GM12891 (cell line): ENCODE measurements at places on chromosomes 11 and 22.

DNA sequence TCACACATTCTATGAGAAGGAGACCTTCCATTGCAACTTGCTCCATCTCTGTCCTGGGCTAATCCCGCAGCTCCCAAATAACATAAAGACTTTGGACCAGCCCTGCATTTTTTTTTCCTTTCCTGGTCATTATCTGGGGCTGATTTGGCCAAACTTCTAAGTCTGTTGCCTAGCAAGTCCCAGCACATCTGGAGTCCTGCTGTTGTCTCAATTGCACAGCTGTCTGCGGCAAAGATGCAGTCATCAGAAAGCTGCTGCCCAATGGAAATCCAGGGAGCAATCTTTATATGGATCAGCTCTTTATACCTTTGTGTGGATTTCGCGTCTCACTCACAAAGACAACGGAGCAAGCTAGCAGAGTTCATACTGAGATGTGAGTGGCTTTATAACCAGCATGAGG lies 105.9 kb downstream of the NXPE2 start:
- DNase-seq = no peak

- no peak for DNase-seq
Observed at GRCh38 chr11:5242933-5243815, 6.5 kb downstream of the HBG1 start.

GRCh38 chr22:30743257-30744020 lies 48.8 kb downstream of the OSBP2 start:
- DNase-seq = no peak

DNA sequence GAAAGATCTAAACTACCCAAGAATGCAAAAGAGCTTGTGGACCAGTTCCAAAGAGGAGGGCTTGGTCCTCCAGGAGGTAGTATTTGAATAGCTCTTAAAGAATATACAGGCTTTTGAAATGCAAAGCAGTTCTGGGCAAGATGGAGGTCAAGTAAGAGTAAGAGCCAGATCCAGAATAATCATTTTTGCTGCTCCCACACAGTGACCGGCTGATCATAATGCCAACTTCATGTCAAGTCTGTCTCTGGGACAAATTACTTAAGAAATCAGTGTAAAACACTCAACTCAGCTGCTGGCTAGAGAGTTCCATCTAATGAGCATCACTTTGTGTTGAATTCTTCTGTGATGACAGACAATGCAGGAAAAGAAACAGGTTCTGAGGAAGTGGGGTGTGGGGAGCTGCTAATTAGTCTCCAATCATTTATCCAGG lies 250.9 kb upstream of the NARS2 start:
- no peak for DNase-seq

DNA sequence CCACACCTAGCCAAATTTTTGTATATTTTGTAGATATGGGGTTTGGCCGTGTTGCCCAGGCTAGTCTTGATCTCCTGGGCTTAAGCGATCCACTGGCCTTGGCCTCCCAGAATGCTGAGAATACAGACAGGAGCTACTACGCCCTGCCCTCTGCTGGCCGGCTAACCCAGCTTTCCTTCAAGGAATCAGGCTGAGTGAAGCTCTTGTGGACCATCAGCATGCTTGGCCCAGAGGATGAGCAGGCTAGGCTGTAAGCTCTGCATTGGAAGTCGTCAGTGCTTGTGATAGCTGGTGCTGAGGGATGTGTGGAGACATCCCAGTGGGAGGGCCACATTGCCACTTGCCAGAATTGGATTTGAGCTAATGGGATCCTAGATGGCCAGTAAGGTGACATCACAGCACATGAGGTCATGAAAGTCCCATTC lies 60.6 kb downstream of the MED15 start:
- DNase-seq = no peak

- no peak for DNase-seq
Observed at GRCh38 chr11:126207896-126208295, 3.6 kb downstream of the RPUSD4 start.

- no peak for DNase-seq
Observed at GRCh38 chr11:93741882-93742226, 382 bp downstream of the C11orf54 start.

GRCh38 chr11:23727387-23727786 lies 769.5 kb upstream of the LUZP2 start:
- no peak for DNase-seq

GRCh38 chr22:46366801-46367706 lies 31.5 kb downstream of the TRMU start:
- no peak for DNase-seq

DNA sequence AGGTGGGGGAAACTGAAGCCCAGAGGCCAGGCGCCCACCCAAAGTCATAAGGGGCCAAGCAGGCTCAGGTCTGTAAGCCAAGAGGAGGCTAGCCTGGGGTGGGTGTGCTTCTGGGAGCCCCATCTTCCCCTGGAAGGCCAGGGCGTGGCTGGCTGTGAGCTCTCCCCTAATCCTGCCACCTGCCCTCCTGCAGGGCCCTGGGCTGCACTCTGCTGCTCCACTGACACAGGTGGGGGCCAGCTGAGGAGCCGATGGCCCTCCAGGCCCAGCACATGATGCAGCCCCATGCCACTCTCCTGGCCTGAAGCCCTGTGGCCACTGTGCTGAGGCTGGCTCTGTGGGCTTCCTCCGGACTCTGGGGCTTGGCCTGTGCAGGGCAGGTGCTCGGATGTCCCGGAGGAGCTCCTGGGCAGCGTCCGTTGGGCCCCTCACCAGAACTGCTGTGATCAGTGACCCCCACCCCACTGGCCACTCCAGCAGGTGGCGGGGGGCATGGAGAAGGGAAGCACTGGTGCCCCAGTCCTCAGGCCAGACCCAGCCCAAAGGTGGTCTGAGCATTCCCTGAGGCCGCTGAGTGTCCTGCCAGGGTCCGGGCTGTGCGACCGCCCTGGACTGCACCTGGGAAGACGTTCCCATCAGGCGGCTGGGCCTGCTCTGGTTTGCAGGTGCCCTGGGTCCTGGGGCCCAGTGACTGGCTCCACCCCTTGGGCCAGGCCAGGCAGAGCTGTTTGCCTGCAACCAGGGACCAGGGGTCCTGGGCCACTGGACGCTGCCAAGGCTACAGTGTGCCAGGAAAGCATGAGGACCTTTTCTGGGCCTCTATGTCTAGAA lies 8.5 kb downstream of the PIM3 start:
- no peak for DNase-seq

DNA sequence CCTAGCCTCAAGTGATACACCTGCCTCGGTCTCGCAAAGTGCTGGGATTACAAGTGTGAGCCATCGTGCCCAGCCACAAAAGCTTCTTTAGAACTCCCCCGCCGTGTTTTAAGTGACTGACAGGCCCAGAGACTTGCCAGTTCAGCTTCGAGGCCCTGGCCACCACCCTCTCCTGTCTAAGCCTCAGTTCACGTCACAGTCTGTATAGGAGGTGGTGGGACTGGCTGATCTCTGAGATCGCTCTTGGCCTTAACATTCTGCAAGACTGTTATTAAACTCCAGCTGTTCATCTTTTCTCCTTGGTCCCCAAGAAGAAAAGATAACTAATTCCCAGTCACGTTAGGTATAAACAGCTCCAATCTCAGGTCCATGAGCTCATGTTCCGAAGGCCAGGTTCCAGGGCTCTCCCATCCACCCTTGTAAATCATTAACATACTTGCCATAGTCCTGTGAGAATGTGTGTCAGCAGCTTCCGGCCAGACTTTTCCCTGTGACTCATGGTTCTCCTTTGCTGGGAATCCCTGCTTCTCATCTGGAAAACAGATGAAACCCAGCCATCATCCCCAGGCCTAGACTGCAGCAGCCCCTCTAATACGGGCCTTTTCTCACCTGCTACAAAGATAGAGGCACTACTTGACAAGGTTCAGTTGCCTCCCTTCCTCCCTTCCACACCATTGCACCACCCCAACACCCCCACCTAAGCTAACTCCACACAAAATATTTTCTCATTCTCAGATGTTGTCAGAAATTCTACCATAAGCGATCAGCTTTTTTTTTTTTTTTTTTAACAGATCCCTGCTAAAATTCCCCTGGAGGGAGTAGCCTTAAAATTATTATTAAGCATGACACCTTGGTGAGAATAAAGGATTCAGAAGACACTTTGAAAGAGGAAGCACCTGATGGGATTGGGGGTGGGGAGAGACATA lies 5.6 kb upstream of the KIAA0930 start:
- DNase-seq = no peak
